ENCODE measurements at places on chromosomes 12 and 14. TPM values are rescaled to one million over a fixed set of nuclear protein-coding genes. Genes with fewer than 3 reads are reported as not detected.

The UNC119B gene
- 77.1 TPM for polyA plus RNA-seq

DNA sequence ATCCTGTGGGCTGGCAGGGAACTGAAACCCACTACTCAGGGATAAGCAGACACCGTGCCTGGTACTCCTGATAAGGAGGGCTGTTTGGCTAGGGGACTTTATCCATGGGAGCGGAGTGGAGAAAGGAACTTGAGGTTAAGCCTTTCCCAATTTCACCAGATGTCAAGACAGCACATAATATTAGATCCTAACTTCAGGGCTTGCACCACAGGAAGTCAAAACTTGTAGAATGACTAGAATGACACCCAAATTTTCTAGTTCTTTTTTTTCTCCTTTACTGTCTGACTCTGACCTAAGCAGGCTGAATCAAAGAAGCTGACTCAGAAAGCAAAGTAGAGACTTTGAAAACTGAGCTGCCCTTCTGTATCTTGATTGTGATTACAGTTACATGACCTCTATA lies 7.1 kb upstream of the CGRRF1 start:
- no peak for DNase-seq

- no peak for DNase-seq
These were observed 100.0 kb downstream of the ARF6 start for GRCh38 chr14:49992901-49993339.

DNA sequence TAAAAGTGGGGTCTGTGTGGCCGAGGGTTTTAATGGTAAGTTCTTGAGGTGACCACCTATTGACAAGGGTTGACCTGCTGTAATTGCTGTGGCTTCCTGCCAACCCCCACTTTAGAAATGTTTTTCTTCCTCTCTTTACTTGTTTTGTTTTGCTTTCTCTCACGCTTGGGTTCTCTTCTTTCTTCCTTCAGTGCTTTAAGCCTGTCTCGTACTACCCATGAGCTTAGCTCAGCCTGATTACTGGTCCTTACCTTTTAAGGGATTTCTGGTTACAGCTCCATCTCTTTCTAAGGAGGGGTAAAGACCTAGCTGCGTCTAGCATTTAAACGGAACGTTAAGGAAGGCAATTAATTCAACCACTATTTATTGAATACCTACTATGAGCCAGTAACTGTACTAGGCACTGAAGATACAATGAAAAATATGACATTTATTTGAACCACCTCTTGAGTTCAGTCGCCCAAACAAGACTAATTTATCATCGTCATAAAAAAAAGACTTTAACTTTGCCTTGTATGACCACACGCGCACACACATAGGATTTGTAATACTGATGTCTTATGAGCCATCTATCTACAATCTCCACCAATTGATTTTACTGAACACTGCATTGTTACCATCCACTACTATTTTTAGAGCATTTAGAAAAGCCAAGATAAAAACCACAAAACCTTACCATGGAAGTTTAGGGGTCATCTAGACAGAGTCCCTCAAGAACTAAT lies 888 bp upstream of the PPP1R12A start:
- no peak for DNase-seq

GRCh38 chr12:12334367-12335040 lies 15.5 kb downstream of the MANSC1 start:
- DNase-seq: no peak
